GM04503 (cell line): ENCODE measurements at places on chromosomes 11 and 22.

- DNase-seq, result no peak
These were observed 5.5 kb upstream of the PHLDA2 start for GRCh38 chr11:2934611-2935239.

GRCh38 chr11:87185228-87185627 is 147.5 kb downstream of the TMEM135 start:
- DNase-seq, result no peak

DNA sequence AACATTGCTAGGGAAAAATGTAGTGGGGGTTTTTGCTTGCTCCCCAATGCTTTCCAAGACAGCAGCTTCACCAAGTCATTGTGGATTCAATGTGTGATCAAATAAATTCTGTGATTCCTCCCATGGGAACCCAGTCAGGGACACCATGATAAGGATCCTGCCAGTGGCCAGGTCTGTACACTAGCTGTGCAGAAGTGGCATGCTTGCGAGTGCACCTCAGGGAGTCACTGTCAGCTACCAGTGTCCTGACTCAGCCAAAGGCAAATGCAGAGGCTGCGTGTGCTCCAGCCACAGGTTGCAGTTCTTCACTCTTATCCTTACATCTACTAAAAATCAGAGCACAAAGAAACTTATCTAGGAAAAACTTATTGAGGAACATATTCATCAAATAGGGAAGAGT is 9.4 kb upstream of the ACRV1 start:
- no peak for DNase-seq

DNA sequence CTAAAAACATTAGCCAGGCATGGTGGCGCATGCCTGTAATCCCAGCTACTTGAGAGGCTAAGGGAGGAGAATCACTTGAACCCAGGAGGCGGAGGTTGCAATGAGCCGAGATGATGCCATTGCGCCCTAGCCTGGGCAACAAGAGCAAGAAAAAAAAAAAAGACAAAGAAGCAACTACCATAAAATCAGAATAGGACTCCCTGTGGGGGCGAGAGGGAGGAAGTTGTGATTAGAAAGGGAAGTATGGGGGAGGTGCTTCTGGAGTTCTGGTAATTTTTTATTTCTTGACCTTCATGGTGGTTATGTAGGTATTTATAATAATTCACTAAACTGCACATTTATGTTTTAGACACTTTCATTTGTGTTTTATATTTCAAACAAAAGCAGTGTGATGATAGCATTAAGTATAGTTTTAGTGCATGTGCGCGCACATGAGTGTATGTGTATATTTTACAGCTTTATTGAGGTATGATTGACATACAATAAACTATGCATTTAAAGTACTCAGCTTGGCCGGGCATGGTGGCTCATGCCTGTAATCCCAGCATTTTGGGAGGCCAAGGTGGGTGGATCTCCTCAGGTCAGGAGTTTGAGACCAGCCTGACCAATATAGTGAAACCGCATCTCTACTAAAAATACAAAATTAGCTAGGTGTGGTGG is 43.5 kb downstream of the SIK2 start:
- no peak for DNase-seq

DNA sequence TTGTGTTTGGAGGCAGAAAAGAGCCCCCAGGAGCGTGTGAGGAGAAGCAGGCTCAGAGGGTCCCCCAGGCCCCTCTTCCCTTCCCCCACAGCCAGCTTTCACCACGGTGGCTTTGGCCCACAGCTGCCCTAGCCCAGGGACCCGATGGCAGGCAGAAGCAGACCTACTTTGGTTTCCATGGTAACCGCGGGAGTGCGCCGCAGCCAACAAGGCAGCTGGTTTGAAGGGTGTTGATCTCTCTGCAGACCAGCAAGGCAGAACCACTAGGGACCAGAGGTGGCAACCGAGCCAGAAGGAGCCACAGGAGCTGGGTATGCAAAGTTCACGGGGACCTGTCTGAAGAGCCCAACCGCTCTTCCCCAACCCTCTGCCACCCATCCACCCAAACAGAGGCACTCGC is 69.4 kb downstream of the BUD13 start:
- no peak for DNase-seq

- no peak for DNase-seq
These were observed 47.8 kb downstream of the C2CD3 start for GRCh38 chr11:74123008-74123448.

- DNase-seq, result no peak
These were observed 69.7 kb upstream of the SEPTIN5 start for GRCh38 chr22:19644314-19645223.

DNA sequence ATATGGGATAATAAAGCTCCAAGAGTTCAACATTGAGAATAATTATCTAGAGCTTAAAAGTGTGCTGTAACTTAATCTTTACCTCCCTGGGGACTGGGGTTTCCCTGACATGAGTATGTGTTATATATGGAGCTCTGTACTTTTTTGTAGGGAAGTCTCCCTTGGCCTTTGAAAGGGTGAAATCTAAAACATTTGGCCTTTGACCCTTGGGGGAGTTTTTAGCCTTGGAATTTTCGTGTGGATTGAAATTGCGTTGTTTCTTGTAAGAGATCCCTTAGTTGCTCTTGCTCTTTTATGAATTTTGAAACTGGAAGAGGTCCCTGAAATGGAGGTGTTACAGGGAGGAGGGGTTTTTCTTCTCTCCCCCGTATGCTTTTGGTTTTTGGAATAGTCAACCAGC is 450.0 kb downstream of the NELL1 start:
- no peak for DNase-seq

- DNase-seq, result peak; percentile 49
These were observed at the start of gene RHOG for GRCh38 chr11:3840870-3841425. Gene RHOG (minus strand): TSS chr11:3840959. CDS start chr11:3828138, 12,821 bp downstream.

- no peak for DNase-seq
These were observed 81.9 kb downstream of the RAB30 start for GRCh38 chr11:82989628-82990404.

GRCh38 chr11:126702165-126702720 is 298.3 kb downstream of the KIRREL3 start:
- DNase-seq, result no peak

GRCh38 chr22:33209930-33210784 is 152.0 kb upstream of the SYN3 start:
- no peak for DNase-seq

DNA sequence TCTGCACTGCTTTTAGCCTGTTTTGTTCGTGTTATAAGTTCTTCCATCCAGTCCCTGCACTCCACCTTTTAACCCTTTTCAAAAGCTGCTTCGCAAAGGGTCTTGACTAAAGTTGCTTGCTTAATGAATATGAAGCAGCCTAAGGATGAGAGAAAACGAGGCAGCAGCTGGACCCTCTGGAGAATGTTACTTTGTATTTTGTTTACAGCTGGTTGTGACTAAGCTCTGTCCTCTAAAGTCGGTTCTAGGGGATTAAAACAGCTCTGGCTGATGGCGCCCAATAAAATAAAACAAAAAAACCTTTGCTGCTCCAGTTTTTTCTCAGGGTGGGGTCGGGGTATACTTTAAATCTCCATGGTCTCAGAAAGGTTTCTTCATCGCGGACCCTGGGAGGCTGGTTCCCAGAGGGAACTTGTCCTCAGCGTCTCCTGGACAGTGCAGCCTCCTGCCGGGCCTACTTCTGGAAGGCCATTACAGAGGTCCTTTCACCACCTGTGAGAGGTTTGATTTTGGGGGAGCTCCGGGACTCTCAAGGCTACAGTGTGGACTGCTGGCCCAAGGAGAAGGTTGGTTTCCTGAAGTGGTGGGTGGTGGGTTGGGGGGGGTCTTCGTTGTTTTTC is 836 bp upstream of the RBM4 start:
- DNase-seq, result no peak

- DNase-seq, result no peak
These were observed 1365.4 kb upstream of the RAG2 start for GRCh38 chr11:37963440-37963839.

DNA sequence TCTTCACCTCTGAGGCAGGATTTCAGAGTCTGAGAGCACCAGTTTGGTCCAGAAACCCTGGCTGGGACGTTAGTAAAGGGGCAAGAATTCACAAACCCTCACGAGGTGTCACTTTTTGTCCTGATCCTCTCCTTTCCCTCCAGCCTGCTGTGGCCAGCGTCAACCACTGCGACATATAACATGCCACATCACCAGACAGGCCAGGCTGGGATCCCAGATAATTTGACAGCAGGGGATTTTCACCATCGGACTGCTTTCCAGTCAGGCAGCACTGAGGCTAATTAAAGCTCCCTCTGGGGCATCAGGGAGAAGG is 36.8 kb upstream of the RBFOX2 start:
- DNase-seq, result no peak

DNA sequence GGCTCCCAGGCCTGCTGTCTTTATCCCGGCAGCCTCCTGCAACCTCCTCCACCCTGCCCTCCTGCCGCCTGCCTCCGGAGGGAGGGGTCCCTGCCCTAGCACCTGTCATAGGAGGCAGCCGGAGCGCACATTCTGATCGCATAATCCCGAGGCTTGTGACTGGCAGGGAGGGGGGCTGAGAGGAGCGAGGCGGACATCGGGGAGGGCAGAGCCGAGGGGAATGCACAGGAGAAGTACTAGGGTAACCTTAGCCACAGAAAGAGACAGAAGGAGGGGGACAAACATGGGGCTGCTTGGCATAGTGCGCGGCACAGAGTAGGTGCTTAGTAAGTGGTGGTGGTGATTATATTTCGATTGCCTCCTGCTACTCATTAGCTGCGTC is 9.2 kb upstream of the ALX4 start:
- no peak for DNase-seq

DNA sequence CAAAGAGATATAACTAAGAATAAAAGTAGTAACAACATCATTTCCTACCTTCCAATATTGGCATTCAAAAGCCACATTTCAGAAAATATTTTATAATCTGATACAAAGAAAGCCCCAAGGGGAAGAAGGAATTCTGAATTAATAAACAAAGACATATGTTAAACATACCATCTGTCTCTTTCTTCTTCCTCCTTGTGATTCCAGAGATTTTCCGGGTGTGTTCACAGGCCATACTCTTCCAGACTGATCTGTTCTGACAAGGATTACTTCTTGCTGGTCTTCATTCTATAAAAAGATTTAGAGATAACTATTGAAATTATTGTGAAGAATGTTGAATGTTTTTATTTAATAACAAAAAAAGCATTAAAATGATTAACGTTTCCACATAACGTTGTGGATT is 65.0 kb downstream of the CWF19L2 start:
- DNase-seq, result no peak

DNA sequence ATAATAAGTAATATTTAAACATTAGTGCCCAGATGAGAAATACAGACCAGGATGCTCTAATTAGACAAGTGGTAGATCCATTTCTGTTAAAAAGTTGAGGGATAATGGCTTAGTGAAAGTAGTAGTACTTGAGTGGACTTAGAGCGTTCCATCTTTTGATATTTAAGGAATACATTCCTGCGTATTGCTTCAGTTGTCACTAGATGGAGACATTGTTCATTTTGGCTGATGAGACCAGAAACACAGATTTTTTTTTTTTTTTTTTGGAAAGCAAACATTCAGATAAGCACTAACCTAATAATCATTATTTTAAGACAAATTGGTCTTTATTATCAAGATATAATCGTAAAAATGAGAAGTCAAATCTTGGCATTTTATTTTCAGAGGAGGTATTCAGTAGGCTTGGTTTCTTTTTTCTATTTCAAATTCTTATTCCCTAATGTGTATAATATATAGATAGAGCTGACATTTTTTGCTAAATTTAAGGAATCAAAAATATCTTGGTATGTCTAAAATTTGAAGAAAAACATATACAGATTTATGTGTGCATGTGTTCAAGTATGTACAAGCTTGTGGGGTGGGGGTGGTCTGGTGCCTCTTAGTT is 92.9 kb downstream of the DYNC2H1 start:
- DNase-seq, result no peak

- no peak for DNase-seq
These were observed 12.8 kb downstream of the P2RY2 start for GRCh38 chr11:73230931-73231330.

GRCh38 chr11:7578276-7578955 is 64.6 kb downstream of the PPFIBP2 start:
- no peak for DNase-seq

DNA sequence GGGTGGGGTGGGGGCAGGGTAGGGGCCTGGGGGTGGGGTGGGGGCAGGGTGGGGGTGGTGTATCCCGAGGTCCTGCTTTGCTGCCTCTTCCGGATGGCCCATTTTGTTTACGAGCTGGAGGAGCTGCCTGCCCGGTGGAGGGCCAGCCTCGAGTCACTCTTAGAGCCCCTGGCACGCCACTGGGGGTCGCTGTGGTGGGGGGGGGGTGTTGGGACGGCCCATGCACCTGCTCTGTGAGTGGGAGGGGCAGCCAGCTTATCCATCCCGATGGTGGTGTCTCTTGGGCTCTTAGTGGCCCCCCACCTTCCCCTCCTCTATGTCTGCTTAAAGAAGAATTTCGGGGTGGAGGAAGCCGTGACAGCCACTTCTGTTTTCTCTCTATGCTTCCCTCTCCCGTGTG is 24.6 kb downstream of the MRGPRD start:
- no peak for DNase-seq

- no peak for DNase-seq
These were observed 102.4 kb downstream of the ARHGAP42 start for GRCh38 chr11:100789500-100789899.
